ENCODE measurements at places on chromosomes 7 and 10. TPM values are rescaled to one million over a fixed set of nuclear protein-coding genes. Genes with fewer than 3 reads are reported as not detected.

The IRF5 gene
- 2.7 TPM for total RNA-seq

The NME8 gene
- total RNA-seq: 0.22 TPM

GRCh38 chr7:65382452-65382851, 8.8 kb downstream of the ZNF92 start:
- no peak for DNase-seq

DNA sequence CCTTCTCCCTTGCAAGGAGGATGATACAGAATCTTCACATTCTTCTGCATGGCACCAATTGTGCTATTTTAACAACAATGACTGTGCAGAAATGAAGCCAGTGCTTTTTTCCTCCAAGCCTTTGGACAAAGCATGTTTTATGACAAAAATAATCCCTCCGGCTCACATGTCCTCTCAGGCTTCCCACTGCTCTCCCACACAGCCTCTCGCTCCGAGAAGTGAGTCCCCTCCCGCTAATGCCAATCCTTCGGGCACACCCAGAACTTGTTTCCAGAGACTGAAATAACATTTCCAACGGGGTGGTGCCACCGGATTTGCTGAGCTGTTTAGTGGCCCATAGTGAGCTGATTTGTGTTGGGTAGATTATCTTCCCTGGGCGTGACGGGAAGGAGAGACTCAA, 35.8 kb downstream of the RBM17 start:
- DNase-seq: peak; percentile 55

GRCh38 chr7:79091011-79091410, 362.5 kb downstream of the MAGI2 start:
- DNase-seq: no peak

Data from muscle of leg (tissue), 16 donors.